ENCODE measurements at places on chromosomes 1 and 21. TPM values are rescaled to one million over a fixed set of nuclear protein-coding genes. Genes with fewer than 3 reads are reported as not detected.

GRCh38 chr1:31688233-31688918 is 15.4 kb downstream of the COL16A1 start:
- no peak for DNase-seq

DNA sequence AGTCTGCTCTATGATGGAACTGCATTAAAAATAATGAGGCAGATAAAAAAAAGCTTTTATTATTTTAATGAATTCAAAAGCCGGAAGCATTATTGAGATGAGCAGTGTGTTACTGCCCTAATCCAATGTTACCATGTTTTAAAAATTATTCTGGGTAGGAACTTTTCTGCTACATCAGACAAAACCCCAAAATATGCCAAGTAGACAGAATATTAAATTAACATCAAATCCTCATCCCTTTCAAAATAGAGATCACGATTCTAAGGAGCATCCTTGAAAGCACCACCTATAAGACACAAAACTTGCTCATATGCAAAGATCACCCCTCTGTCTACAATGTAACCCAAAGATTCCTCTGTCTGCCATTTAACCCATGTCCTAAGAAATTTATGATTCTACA is 357.5 kb downstream of the SMYD3 start:
- DNase-seq, result no peak

- DNase-seq, result no peak
Observed at GRCh38 chr1:43066578-43066977, 105.5 kb downstream of the EBNA1BP2 start.

- no peak for DNase-seq
Observed at GRCh38 chr1:215475796-215476481, 91.2 kb upstream of the KCTD3 start.

- DNase-seq, result no peak
Observed at GRCh38 chr1:70916034-70916427, 131.6 kb downstream of the PTGER3 start.

The LIN28A gene
- total RNA-seq, result not detected

The OR2L3 gene
- total RNA-seq, result not detected
